Right renal pelvis (tissue), 4 donors: ENCODE measurements at places on chromosomes 6 and 20. TPM values are rescaled to one million over a fixed set of nuclear protein-coding genes. Genes with fewer than 3 reads are reported as not detected.

The ADGB gene
- 0.34 TPM for polyA plus RNA-seq

The NFYA gene
- 45.2 TPM for polyA plus RNA-seq

The ARG1 gene
- polyA plus RNA-seq = 0.43 TPM

The EPB41L1 gene
- 69.3 TPM for polyA plus RNA-seq

The NNAT gene
- 98.5 TPM for polyA plus RNA-seq

The SLCO4A1 gene
- polyA plus RNA-seq = 3.2 TPM

The CDKN1A gene
- polyA plus RNA-seq = 15.0 TPM

The HLA-DMB gene
- polyA plus RNA-seq = 73.1 TPM

The IL17A gene
- polyA plus RNA-seq = not detected

The RAB23 gene
- 48.1 TPM for polyA plus RNA-seq

The VGLL2 gene
- polyA plus RNA-seq = not detected

The BCAS4 gene
- polyA plus RNA-seq = 4.2 TPM

The CEBPB gene
- polyA plus RNA-seq = 6.8 TPM

The B3GAT2 gene
- polyA plus RNA-seq = 1.1 TPM

The DXO gene
- polyA plus RNA-seq = 30.7 TPM

The VIP gene
- polyA plus RNA-seq = 1.2 TPM

The APCDD1L gene
- polyA plus RNA-seq = 10.2 TPM

The ZNF341 gene
- polyA plus RNA-seq = 2.9 TPM

The SNAP25 gene
- 6.8 TPM for polyA plus RNA-seq

The ROS1 gene
- 0.15 TPM for polyA plus RNA-seq

The HLA-DRA gene
- polyA plus RNA-seq = 64.5 TPM

The FNDC11 gene
- polyA plus RNA-seq = 0.90 TPM

The CFAP61 gene
- polyA plus RNA-seq = 3.5 TPM

The FILIP1 gene
- polyA plus RNA-seq = 2.8 TPM

The OR12D3 gene
- not detected for polyA plus RNA-seq

The RAET1L gene
- not detected for polyA plus RNA-seq

The C20orf144 gene
- polyA plus RNA-seq = 0.22 TPM
